ENCODE measurements at places on chromosomes 13 and 19.

DNA sequence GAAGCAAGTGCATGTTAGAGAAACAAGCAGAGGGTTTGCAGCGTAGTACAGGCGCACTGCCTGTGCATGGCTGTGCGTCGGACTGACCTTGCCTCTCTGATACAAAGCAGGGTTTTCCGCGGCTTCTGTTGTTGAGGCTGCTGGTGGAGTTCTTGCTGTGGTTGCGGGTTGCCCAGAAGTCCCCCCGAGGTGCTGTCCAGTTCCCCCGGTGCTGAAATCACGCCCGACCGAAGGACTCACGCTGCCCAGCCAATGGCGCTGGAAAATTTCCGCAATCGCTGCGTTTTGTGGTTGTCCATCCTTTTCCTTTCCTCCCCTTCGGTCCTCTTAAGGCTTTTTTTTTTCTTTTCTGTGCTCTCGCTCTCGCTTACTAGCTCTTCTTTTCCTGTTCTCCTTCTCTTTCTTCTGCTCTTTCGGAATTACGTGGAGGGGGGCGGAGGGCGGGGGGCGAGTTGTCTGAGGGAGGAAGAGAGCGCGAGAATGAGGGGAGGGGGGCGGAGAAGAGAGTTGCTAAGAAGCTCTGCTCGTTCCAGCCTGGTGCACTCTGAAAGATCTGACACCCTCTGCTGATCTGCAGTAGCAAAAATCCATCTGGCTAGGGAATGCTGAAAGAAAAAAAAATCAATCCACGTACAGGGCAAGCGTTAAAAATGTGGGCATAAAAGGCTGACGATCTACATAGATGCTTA lies at the start of gene SLITRK1:
Gene SLITRK1, minus strand, starts transcription at position 558 of the 689 bp plus-strand sequence. CDS start 967 bp downstream, outside the sequence.
- no peak for DNase-seq

DNA sequence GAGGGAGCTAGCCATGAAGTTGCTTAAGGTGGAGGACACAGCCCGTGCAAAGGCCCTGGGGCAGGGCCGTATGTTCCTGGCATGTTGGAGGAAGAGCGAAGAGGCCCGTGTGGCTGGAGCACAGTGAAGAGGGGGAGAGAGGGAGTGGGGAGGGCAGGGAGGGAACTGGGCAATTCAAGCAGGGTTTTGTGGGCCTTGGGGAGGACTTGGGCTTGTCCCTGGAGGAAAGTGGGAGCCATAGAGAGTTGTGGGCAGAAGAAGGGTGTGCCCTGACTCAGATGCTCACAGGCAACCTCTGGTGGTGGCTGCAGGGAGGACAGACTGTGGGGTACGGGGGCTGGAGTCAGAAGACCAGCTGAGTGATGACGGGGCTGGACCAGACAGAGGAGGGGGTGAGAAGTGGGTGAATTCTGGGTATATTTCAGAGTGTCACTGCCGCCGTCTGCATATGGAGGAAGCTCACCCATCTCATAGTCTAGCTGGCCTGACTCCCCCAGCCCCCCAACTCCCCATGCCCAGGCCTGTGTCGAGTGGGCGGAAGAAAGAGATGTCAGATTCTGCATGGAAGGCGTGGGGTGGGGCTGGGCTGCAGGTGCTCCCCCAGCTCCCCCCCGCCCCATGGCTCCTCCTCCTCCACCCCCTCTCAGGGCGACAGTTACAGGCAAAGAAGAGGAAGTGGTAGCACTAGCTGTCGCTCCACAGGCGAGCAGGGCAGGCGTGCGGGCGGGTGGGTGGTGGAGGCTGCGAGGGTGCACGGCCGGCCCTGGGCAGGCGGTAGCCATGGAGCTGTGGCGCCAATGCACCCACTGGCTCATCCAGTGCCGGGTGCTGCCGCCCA lies at the start of gene VAV1:
Gene VAV1, plus strand, starts transcription at position 681 of the 838 bp plus-strand sequence. Its CDS starts 100 bp downstream, at position 781.
- peak; percentile 47 for DNase-seq

GRCh38 chr13:74246487-74246886 lies 112.3 kb upstream of the KLF12 start:
- no peak for DNase-seq

- no peak for DNase-seq
These were observed 10.6 kb upstream of the RETN start for GRCh38 chr19:7658219-7658686.

DNA sequence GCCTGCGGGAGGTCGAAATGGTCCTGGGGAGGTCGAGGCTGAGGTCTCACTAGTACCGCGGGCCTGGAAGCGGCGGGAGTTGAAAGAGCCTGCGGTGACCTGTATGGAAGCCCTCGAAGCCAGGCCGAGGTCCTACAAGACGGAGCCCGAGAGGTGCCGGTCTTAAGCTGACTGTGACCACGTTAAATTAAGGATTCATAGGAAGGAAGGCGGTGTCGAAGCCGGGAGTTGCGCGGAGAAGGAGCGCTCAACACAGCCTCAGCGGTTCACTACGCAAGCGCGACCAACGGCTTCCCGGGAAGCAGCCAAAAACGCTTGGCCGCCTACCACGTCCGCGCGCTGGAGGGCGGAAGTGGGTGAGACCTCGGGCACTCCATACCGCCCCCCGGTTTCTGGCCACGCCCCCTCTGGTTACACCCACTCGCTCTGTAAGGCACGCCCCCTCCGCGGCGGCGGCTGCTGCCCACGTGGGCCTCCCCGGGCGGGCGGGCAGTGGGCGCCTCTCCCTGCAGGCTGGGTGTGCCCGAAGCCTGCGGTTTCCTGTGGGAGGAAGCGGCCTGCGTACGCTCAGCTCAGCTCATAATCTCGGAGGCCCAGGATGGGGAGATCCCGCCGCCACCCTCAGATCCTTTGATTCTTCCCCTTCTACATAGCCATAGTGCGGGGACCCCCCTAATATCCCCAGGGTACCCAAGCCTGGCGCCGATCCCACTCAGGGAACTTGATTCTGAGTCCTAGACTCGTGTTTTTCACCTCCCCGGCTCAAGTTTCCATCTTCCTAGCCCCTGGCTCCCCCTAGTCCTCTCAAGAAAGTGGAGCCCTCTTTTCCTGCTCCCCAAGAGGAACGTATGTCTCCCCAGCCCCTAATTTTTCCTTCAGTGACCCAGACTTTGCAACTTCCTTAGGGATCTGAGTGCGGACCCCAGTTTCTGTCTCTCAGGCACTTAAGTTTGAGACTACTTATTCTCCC lies 3.4 kb upstream of the EMP3 start:
- peak; percentile 91 for DNase-seq
